ENCODE measurements at places on chromosomes 12 and 14.

- no peak for DNase-seq
Measured at GRCh38 chr12:46660719-46661109, 165.1 kb downstream of the SLC38A4 start.

DNA sequence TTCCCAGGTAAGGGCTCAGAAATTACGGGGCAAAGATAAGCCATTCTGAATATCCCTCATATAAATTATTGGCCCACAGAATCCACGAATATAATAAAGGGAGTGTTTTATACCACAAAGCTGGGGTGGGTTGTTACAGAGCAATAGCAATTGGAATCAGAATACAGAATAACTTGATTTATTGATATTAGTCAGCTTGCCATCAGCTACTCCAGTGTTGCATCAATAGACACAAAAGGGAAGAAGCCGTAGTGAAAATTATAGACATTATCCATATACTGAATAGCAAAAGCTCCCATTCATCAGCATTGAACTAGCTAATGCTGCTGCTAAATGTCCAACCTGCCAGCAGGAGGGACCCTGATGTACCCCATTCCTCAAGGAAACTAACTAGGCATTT lies 18.3 kb downstream of the MDGA2 start:
- DNase-seq, result no peak

DNA sequence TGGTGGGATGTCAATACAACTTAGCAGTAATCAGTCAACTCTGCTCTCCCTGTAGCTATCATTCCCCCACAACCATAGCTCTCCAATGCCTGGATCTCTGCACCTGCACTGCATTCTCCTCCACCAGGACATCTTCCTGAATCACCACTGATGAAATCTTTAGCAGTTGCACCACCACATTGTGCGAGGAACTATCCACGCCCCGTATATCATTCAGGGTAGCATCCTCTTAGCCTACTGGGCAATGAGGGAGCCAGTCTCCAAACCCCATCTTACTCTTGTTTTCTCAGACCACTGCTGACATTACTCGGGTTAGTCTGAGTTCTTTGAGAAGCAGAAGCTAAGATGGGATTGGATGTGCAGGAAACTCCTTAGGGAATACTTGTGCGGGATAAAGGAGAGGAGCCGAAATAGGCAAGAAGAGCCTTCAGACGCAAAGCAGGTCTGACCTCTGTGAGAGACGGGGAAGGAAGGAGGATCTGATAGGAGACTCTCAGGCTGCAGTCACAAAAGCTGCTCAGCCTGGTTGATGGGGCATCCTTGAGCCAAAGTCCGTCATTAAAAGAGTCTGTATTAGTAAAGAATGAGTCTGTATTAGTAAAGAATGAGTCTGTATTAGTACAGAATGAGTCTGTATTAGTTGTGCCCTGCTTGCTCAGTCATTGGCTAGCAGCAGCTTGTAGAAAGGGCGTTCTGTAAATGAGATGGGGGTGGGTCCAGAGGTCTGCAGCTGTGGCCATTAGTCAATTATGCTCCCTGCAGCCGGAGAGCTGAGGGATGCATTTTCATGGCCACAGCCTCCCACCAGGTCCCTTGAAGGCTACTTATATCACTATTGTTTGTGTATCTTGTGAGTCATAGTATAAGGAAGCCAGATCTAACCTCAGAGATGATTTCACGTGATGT lies 49.6 kb upstream of the RASSF3 start:
- no peak for DNase-seq

DNA sequence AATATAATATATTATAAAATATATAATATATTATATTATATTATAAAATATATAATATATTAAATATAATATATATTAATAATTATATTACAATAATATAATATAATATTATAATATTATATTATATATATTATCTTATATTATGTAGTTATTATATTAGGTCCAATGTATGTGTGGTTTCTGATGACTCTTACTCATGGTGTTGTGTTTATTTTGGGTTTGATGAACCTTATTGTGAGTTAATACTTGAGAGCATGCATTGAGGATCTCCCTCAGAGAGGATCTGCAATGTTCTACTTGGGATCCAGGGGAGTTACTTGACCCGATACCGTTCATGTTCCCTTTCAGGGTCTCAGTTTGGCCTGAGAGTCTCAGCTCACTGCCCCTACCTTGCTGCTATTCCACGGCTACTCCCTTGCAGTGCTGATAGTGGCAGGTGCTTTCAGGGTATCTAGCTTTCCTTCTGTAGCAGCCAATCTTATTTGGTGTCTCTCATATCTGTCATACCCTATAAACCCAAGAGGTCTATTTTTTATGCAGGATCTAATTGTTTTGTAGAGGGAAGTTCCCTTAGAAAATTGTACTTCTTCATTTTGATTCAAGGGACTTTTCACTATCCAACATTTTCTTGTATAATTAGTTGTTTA lies 89.1 kb upstream of the ZDHHC17 start:
- no peak for DNase-seq

DNA sequence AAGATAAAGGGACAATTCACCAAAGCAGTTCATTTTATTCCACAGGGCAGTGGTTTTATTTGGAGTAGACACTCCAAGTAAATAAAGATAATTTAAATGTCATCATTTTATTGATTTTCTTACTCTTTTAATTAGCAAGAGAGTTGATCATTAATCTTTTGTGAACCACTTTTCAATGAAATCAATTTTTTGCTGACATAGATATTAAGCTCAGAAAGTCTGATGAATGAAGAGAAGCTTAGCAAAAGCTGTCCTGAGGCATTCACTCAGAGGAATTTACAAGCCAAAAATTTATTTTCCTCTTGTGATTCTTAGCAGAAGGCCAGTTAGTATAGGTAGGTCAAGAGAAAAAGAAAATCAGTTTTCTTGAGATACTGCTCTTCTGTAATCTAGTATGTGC lies 618.0 kb downstream of the CCER1 start:
- DNase-seq, result no peak

DNA sequence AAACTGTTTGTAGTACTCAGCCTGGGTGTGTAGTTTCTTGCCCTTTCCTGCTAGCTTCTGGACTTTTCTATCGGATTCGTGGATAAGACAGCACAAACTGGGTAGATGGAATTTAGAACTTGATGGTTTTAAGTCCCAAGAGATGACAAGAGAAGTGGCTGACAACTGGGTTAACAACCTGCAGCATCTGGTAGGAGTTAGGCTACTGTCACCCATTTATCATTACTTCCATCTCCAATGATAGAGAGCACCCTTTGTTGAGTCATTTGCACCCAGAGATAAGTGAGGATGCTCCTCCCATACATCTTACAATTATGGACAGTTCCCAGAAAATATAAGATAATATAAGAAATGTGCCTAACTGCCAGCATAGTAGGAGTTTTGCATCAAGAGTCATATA lies 50.2 kb upstream of the FLRT2 start:
- no peak for DNase-seq

GRCh38 chr14:103581206-103581605 lies 18.4 kb downstream of the COA8 start:
- DNase-seq, result no peak

- DNase-seq, result no peak
Measured at GRCh38 chr14:31898838-31899528, 178.1 kb upstream of the ARHGAP5 start.

DNA sequence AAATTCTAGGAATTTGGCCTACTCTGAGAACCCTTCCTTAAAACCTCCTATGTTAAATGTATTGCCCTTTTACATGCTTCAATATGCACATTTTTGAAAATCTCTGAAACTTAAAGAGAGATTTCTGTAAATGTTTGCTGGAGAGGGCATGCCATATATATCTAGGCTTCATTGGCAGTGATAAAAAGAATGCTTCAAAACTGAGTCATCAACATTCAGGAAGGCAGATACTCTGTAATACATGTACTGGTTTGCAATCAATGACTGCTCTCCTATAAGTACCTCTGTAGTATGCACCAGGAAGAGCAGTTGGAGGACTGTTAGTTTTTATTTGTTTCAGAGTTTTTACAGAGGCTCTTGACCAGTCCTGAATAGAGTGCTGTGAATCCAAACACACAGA lies 739.9 kb downstream of the SLC16A7 start:
- no peak for DNase-seq

- DNase-seq, result no peak
Measured at GRCh38 chr14:31339743-31340142, 80.6 kb downstream of the HEATR5A start.
